NCI-H345 (cell line): ENCODE measurements at places on chromosomes 7 and 10.

GRCh38 chr10:10208196-10208595 is 809.5 kb upstream of the CELF2 start:
- DNase-seq = no peak

- DNase-seq = peak; percentile 39
Measured at GRCh38 chr10:133087679-133088178, at the start of gene ADGRA1. ADGRA1 (plus strand) TSS chr10:133087924; CDS start chr10:133088910, 986 bp downstream.

DNA sequence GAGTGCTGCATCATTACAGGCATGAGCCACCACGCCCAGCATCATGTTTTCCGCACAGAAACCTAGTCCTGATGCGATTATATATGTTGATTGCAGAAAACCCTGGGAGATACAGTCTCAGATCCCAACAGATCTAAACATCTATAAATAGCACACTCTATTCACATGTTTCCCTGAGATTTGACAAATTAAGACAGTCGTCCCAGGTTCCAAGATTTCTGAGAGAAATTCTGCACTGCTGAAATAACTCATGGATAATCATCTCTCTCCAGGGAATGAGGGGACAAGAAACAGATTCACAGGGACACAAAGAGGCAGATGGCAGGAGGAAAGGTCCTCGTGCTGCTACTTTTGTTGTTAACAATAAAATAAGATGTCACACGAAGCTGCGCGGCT is 393.1 kb upstream of the CELF2 start:
- DNase-seq = no peak

- DNase-seq = no peak
Measured at GRCh38 chr7:134255814-134256213, 60.9 kb downstream of the SLC35B4 start.

DNA sequence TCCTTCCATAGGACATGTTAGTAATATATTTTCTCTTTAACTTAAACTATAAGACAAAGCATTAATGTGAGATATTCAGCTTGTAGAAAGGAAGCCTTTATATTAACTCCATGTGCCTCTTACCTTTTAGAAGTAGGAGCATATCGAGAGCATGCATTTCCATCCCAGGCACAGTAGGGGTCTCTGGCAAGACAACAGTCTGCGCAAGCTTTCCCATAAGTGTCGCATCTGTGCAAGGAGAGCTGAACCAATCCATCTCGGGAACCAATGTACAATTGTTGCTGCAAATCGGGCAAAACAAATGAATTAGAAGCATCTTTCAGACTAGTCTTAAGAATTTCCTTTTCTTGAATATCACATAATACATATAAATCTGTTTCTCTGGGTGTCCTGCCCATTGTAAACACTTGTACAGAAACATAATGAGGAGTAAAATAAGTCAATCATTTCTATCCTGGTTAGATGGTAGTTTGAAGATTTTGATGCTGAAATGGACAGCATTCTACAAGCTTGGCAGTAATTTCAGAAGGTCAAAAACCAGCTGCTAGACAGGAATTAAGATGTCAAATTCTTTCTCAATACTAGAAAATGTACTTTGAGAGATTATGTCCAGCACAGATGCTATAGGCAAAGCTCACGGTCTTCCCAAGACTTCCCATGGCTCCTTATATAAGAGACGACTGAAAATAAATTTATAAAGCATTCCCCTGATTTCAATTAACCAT is 171.8 kb downstream of the SEMA3D start:
- no peak for DNase-seq

GRCh38 chr7:133859871-133860450 is 267.2 kb upstream of the LRGUK start:
- no peak for DNase-seq

DNA sequence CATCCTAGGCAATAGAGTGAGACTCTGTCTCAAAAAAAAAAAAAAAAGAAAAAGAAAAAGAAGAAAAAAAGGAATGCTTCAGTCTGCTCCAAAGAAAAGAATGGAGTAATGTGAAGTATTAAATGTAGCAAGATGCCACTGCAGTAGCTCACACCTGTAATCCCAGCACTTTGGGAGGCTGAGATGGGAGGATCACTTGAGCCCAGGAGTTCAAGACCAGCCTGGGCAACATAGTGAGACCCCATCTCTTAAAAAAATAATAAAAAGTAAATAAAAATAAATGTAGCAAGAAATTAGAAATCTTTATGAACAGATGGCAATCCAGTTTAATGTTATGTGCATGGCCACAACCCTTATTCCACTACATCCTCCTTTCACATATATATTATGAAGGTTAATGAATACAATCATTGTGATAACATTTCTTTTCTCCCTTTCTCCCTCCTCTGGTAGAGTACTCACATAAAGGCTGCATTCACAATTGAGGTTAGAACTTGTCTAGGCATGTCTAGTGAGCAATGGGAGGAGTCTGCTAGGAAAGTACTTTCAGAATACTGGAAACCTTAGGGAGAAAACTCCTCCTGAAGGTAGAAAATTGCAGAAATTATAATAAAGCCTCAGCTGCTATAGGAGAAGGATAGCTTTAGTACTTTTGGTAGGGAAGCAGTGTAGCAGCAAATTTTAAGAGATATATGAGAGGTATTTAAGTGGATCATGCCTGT is 20.4 kb downstream of the KLLN start:
- no peak for DNase-seq

DNA sequence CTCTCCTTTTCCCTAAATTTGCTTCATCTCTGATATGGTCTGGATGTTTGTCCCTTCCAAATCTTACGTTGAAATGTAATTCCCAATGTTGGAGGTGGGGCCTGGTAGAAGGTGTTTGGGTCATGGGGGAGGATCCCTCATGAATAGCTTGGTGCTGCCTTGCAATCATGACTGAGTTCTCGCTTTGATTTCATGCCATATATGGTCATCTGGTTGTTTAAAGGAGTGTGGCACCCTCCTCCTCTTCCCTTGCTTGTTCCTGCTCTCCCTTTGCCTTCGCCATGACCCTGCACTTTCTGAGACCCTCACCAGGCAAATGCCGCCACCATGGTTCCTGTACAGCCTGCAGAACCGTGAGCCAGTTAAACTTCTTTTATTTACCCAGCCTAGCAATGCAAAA is 14.5 kb downstream of the NOBOX start:
- no peak for DNase-seq

- no peak for DNase-seq
Measured at GRCh38 chr10:119414081-119414611, 128.4 kb downstream of the RGS10 start.

DNA sequence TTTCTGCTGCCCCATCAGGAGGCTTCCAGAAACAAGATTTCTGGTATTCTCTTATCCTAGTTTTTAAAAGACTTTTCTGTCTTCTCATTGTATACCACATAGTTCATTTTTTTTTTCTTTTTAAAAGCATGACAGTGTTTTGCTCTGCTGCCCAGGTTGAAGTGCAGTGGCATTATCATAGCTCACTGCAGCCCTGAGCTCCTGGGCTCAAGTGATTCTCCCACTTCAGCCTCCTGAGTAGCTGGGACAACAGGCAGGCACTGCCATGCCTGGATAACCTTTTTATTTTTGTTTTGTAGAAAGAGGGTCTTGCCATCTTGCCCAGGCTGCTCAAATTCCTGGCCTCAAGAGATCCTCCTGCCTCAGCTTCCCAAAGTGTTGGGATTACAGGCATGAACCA is 757.6 kb downstream of the MAGI2 start:
- DNase-seq = no peak

GRCh38 chr7:80770061-80770460 is 131.6 kb downstream of the CD36 start:
- DNase-seq = no peak

DNA sequence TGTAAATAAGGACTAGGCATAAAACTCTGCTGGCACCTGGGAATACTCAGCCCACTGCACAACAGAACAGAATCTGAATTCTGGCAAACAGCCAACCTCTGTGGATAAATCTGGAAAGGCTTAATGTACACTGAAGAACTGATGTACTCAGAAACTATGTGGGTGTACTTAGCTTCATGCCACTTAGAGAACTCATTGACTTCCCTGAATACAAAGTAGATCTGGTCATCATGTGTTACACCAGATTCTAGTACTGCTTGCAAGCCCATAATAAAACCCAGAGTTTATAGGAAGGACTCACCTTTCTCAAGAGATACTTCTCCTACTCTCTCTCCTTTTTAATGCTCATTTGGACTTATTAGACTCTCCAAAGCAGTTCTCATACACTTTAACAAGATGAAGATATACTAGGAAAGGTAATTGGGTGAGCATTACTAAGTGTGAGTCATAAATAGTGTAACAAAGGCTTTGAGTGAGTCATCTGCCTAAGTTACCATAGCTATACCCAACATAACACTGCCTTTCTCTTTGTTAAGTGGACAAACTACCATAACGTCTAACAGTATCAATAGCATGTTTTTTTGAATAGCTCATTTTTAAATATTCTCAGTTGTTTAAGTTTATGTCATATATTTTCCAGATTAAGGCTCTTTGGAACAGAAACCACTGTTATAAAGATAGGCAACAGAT is 309.1 kb downstream of the MDFIC start:
- DNase-seq = peak; percentile 96

DNA sequence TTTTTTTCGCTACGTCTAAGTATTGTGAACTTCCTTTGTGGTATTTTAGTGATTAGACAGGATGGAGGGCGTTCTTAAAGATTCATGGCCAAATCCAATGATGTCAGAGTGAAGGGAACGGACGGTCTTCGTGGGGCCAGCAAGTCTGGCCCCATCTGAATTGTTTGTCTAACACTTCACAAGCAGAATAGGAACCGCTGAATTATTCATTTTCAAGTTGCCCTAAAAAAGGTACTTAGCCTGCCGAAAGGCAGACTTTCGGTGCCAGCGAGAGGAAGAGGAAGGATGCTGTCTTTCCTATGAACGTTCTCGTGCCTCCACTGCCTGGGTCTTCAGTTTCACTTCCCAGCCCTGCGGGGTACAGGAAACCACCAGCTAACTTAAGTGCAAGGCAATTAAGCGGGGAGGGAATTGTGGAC is 145.7 kb upstream of the SH2B2 start:
- no peak for DNase-seq

- no peak for DNase-seq
Measured at GRCh38 chr10:105885495-105885894, 1244.4 kb downstream of the SORCS3 start.

- DNase-seq = no peak
Measured at GRCh38 chr10:11810313-11810766, 12.8 kb upstream of the PROSER2 start.

- no peak for DNase-seq
Measured at GRCh38 chr7:92955081-92955480, 118.7 kb upstream of the CDK6 start.

DNA sequence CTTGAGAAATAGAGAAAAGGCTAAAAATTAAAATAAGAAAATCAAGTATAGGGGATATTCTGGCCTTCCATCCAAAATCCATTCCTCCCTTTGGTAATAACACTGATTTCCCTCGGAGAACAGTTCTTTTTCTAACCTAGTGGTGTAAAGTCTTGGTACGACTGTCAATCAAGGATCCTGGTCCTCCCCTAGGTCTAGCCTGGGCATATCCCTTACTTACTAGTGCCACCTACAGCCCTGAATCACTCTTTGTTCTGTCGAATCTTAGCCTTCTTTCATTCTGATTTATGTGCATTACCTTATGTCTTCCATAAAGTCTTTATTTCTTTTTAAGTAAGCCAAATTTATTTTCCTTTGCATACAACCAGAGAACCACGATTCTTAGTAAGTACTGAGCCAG is 298.7 kb upstream of the LRRTM3 start:
- no peak for DNase-seq

DNA sequence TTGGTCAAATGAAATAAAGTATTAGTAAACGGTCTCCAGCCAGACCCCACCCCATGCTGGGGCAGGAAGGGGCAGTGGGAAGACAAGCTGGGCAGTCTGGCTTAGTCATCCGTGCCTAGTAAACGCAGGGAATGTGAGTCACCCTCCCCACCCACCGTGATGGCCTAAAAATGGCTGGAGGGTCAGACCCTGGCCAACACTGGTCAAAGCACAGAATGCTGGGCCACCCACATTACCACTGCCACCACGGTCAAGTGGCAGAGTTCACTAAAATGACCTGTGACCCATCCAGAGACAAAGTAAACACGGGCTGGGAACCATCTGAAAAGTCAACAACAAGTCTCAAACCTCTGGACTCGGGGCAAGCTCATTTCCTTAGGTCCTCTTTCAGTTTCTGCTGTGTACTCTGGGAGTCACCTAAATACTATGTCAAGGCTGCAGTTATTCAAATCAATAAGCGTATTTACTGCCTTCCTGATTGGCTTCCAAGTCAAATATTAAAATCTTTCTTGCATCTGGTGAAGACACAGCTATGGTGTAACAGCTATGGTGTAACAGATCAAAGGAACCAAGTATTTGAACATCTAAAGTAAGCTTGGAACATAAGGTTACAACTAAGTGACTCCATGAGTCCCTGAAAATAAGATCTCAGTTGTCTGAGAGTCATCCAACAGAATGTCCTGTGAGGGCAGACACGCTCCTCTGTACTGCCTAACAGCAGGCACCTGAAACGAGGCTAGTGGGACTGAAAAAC is 3.0 kb downstream of the ZFAND2A start:
- DNase-seq = no peak

DNA sequence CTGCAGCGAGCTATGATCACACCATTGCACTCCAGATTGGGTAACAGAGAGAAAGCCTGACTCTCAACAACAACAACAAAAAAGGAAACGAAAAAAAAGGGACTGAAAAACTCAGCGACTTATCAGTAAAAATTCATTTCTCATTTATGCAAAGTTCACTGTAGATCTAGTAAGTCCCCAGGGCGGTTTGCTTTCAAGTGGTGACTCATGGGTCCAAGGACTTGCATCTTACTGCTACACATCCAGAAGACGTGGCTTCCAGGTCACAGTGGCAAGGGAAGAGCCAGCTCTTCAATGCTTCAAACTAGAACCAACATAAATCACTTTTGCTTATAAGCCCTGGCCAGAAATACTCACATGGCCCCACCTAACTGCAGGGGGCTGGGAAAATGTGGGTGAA is 178.3 kb upstream of the AUTS2 start:
- DNase-seq = no peak

DNA sequence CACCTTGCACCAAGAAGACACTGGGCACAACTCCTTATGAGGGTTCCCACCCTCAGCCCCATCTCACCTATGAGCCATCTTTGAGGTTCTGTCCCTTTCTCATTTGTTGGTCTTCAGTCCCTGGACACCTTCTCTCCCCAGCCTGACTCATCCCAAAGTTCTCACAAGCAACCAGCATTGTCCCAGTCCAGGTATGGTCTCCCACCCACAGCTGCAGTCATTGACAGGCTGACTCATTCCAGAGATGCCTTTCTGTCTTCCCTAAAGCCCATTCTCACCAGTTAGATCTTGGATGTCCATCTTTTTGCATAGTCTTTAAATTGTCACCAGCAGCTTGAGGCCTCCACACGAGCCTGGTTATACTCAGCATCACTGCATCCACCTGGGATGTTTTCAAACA is 26.7 kb upstream of the BMPR1A start:
- no peak for DNase-seq
